ENCODE measurements at places on chromosomes 2 and 18.

GRCh38 chr2:64914247-64914646 is 75.0 kb upstream of the SLC1A4 start:
- no peak for DNase-seq

GRCh38 chr2:25572638-25573037 is 100.7 kb downstream of the DTNB start:
- DNase-seq: no peak

DNA sequence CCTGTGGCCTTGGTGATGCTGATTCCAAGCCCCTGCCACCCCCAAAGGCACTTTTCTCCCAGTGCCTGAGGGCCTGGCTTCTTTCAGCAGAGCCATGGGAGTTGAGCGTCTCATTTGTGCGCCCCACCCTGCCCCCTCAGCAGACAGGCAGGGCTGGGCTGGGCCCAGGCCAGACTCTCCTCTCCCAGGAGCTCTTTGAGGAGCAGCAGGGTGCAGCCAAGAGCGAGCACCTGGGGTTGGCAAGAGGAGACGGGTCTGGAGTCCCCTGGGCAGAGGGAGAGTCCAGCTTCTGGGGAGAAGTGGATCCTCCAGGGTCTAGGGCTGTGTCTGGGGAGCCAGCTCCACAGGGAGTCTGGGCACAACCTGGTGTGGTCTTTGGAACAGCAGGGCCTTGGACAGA is 21.2 kb downstream of the NPPC start:
- DNase-seq: no peak

- DNase-seq: no peak
Measured at GRCh38 chr18:600107-600506, 3.3 kb downstream of the CLUL1 start.

DNA sequence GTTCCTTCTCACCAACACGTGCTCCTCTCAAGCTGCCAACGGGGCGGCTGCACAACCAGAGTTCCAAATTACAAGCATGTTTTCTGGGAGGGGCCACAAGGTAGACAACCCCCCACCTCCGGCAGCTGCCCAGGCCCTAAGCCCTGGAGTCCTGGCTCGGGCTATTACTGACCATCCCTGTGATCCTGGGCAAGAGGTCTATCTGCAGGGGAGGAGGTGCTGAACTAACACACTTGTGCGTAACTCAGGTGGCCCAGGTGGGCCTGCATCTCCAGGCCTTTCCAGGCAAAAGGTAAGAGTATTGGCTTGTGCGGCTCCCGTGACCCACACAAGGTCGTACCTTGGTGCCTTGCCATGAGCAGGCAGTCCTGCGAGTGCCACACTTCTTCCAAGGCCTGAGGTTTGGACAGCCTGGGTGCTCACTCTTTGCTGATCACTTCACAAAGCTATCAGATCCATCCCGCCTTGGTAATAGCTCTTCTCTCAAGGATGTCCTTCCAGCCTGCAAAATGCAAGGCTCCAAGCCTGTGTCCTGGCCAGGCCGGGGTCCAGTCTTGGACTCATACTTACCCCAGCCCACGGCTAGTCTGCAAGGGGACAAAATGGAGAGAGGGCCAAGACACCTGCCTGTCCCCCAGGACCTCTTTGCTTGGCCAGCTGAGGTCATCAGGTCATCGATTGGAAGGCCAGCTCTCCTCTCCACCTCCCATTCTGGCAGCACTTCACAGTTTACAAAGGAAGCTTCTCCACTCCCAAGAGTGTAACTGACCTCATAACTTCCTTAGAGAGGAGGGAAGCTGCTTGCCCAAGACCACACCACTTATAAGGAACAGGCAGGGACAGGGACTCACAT is 33.9 kb downstream of the ADRA2B start:
- DNase-seq: no peak

GRCh38 chr2:127218812-127219170 is 1.3 kb downstream of the CYP27C1 start:
- DNase-seq: no peak

DNA sequence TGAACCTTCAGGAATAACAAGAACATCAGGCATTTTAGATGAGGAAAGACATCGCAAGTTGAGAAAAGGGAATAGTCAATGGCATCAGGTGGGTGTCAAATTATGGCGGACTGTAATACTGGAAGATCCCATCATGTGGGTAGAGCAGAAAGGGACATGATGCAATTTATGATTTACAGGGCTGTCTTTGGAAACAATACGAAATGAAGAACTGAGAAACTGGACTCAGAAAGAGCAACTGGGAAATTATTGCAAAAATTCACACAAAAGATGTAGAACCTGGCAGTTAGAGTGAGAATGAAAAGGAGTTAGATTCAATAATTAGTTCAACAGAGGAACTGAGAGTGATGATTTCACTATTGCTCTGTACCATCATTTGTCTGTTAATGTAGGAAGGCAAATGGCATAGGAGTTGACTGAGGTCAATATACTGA is 1635.0 kb upstream of the ACVR2A start:
- no peak for DNase-seq

DNA sequence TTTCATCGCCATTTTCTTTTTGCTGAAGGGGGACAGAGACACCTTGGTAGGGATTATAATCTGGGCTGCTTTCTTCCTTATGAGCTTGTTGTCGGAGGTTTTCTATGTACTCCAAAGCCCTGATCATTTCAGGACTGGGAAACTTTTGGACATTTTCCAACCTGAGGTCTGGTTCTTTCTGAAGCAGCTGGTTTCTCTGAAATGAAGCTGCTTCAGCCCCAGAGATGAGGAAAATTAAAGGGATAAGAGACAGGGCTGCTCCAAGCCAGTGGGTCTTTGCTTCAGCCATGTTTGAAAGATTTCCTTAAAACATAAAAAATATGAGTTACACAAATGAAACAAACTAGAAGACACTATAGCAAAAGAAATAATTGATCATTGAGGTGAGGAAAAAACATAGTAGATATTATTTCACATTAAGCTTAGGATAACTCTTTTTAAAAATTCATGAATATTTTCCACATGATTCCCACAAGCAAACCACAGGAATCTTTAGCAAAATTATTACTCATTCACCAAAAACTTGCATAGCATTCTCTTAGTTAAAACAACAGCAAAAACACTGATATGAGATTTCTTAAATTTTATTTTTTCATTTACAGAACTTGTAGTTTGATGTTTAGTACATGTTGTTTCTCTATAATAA is 3.0 kb downstream of the SCG2 start:
- DNase-seq: no peak
